Smooth muscle cell of bladder (primary cell): ENCODE measurements at places on chromosomes 3 and 15. TPM values are rescaled to one million over a fixed set of nuclear protein-coding genes. Genes with fewer than 3 reads are reported as not detected.

The PRR23E gene
- total RNA-seq = not detected in 2 replicates

The DOCK3 gene
- total RNA-seq = 0.09 and 0.14 TPM in 2 replicates

The PODXL2 gene
- total RNA-seq = 1.00 and 1.0 TPM in 2 replicates

The SLC28A2 gene
- total RNA-seq = under 0.01 TPM in 1 of 2 replicates, not detected in the other

The CMC1 gene
- total RNA-seq = 2.4 and 3.1 TPM in 2 replicates

The EEF1AKMT4 gene
- total RNA-seq = 3.4 and 4.8 TPM in 2 replicates

The COL8A1 gene
- 148 and 185 TPM in 2 replicates for total RNA-seq

The FOXB1 gene
- total RNA-seq = not detected in 2 replicates

The PFN2 gene
- total RNA-seq = 170 and 184 TPM in 2 replicates

The MAP2K5 gene
- total RNA-seq = 4.4 and 5.3 TPM in 2 replicates

The ADAM10 gene
- 145 and 175 TPM in 2 replicates for total RNA-seq

The CALML4 gene
- 1.1 and 1.4 TPM in 2 replicates for total RNA-seq

The TEX264 gene
- total RNA-seq = 41.2 and 50.9 TPM in 2 replicates
